ENCODE measurements at places on chromosomes 12 and 14.
A peak's percentile ranks its signal among the peaks of the same experiment; 100 is the strongest.

DNA sequence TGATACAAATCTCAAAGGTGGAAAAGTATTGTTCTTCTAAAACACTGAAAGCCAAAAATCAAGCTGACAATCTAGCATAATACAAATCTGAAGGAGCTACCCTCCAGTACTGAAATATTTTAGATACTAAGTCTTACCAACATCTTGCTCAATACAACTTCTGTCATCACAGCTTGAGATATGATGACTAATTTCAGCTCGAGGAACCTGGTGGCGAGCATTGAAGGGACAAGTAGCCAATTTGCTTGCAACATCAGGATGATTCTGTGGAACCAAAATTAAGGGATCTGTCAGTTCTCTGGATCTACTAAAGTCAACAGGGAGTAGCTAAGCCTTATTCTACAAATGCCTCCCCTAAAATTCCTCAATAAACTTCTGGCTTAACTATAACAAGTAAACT is 10.4 kb downstream of the GTSF1 start:
- DNase-seq: no peak

DNA sequence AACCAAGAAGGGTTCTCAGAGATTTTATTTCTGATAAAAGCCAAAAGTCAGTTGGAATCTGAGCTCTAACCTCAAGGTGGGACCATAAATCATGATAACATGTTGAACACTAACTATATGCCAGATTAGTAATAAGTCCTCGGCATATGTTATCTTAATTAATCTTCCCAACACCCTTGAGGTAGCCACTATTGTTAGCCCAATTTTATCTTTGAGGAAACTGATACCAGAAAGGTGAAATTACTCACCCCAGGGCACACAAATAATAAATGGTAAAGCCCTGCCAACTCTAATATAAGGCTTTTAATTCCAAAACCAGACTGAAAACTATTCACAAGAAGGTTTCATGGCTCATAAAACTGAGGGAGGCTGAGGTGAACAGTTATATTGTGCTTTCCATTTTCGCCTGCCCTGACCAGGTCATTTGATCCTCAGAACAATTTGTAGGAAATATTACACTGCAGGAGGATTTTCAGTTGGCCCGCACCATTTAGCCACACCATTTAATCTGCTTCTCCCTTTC is 16.1 kb upstream of the NUAK1 start:
- no peak for DNase-seq

DNA sequence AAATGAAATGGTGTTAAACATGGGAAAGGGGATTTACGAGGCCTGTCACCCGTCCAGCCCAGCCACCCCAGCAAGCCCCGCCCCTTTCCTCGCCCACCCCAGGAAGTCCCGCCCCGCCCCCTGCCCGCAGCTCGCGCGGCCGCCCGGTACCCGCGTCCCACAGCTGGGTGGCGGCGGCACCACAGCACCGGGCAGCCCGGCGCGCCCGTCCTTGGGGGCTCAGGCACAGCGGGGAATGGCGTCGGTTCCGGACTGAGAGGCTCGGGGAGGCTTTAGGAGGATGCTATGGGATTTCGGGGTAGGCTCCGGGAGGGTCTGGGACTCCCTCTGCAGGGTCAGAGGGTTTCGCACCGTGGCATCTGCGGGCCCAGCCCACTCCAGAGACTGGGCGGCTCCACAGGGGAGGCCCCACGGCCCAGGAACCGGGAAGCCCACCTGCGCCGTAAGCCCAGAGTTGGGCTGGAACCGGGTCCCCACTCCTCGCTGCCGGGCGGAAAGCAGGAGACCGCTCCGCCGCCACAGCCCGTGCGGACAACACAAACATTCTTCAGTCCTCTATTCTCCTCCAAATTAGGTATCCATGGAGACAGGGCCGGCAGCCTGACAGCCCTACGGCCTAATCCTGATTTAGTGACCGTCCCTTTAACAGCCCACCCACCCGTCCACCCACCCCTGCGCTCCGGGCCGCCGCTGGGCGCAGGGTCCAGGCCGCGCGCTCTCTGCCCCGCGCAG is 1.4 kb downstream of the FIGNL2 start:
- no peak for DNase-seq

GRCh38 chr12:57874166-57875108 is 27.9 kb upstream of the CTDSP2 start:
- DNase-seq: no peak

DNA sequence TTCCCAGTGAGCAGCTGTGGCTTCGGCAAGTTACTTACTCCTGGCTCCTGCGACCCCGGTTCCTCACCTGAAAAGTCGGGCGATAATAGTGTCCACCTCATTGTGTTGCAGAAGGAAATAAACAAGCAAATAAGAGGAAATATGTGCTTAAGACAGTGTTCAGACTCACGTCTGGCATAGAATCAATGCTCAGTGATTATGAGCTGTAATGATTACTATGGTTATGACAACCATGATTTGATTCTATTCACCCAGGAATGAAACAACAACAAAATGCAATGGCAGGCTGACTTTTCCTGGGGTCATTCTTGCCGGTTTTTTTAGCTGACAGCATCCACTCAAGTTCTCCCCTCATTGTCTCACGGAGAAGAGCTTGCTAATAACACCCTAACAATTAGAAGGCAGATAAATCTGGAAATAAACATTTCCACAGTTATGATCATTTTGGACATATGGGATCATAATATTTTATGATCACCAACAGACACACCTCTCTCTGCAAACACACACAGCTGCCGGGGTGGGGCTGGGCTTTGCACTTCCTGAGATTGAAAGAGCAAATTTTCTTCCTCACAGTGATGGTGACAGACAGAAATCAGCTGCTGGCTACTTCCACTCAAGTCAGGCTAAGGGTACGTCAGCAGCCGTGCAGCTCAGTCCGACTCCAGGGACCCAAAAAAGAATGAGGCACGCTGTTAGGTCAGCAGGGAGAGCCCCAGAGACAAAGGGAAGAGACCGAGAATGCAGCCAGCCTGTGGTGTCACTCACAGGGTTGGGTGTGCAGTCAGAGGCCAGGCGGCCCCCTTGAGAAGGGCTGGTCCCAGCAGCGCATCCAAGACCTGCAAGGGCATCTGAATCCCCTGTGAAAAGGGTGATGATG is 158.0 kb downstream of the RIMBP2 start:
- DNase-seq: peak; percentile 32

DNA sequence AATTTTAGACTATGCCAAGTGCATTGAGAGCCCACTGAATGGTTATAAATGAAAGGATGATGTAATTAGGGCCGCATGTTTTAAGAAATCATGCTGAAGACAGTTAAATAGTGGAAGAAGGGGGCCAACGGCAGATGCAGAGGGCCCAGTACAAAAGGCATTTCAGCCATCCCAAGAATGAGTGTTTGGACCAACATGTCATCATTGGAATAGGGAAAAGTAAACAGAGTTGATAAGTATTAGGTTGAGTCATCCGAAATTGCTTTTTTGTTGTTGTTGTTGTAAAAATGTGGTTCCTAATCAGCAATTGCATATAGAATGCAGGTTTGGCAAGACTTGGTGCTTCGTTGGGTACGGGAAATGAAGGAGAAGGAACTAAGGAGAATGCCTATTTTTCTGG is 29.5 kb downstream of the BMP4 start:
- no peak for DNase-seq

GRCh38 chr12:131167334-131167733 is 213.6 kb downstream of the ADGRD1 start:
- DNase-seq: no peak

DNA sequence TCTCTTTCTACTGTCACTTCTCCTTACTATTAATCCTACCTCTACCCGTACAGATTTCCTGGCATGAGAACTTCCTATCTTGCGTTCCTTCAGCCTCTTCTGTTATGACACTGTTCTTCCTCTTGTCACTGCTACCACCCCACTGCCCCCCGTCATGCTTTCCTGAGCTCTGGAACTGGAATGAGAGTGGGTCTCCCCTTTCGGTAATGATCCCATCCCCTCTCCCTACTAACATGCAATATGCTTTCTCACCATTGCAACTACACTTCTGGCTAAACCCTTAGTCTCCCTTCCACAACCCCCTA is 4.9 kb upstream of the AP1G2 start:
- no peak for DNase-seq

- DNase-seq: no peak
Measured at GRCh38 chr12:132774646-132775275, 13.1 kb upstream of the ANKLE2 start.

DNA sequence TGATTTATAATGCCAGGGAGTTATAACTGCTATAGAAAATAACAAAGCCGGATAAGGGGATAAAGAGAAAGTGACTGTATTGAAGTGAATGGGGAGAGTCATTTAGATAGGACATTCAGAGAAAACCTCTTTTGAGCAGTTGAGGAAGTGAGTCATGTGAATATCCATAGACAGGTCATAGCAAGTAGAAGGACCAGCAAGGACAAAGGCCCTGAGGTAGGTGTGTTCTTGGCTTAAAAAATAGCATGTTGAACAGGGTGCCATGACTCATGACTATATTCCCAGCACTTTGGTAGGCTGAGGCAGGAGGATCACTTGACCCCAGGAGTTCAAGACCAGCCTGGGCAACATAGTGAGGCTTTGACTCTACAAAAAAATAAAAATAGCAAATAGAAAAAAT is 51.5 kb upstream of the RAP1B start:
- DNase-seq: no peak

GRCh38 chr14:100030452-100031153 is 34.6 kb upstream of the EVL start:
- no peak for DNase-seq

GRCh38 chr12:12265571-12266388 is 1.1 kb downstream of the LRP6 start:
- DNase-seq: no peak

DNA sequence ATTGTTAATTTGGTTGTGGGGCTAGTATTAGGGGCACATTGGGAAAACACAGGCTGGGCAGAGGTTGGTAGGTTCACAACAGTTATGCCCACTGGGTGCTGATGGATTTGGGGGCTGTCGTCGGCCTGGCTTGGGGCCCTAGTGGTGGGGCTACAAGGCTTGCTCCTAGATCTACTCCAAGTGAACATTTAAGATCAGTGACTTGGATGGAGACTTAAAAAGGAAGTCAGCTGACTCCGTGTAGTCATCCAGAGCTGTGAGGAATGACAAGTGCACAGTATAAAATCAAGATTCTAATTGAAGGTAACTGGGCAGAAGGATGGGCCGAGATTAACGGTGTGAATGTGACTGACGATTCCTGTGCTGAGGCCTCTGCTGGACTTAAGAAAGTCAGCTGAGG is 12.8 kb upstream of the NR4A1 start:
- no peak for DNase-seq

DNA sequence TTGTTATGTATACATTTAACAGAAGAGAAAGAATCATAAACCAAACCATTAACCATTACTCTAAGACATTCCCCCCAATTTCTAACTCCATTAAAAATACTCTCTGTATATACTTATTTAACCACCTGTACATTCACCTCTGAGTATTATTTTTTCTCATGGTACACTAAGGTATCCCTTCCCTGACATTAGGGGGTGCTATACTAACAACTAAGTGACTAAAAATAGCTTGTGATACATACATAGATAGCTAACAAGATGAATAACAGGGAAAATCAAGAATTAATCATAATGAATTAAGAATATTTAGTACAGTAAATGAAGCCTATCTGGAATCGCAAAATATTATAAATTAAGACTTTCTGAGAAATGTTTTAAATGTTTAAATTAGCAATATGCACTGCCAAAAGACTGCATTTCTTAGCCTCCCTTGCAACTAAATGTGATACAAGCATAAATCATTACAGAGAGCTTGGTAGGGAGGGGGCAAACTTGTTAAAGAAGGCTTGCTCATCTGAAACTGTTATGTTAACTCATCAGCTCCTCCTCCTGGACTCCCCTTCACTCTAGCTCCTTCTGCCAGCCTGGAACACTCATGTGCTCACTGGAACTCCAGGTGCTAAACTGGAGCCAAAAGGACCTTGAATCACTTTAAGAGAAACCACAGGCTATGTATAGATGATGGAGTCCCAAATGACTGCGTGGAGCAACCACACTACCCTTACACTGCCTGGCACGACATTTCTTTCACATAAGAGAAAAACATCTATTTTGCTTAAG is 14.9 kb downstream of the C2CD5 start:
- DNase-seq: no peak

GRCh38 chr14:75946785-75947184 is 35.0 kb downstream of the TGFB3 start:
- DNase-seq: peak; percentile 23

DNA sequence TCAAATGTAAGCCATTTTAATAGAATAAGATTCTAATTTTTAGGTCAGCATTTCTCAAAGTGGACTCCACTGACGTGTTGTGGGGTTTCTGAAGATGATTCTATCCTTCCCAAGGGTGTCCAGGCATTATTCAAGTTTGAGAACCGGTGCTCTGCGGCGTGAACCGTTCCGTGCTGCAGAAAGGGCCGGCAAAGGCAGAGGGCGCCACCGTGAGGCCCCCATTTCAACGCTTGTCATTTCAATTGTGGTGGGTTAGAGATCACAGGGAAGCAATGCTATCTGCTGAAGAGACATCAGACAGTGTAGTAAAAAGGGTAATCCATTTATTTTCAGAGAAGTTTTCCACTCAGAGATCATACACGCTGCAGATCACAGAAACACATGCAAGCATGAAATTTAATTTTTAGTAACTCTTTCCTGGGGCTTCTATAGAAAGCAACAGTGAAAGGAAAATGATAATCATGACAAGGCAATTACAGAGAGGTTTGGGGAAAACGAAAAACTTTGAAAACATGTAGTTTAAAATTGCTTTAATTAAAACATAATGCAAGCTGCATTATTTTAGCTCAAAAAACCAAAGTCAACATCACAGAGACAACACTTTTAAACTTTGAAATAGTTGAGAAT is 201.7 kb downstream of the EXOC5 start:
- DNase-seq: peak; percentile 15

- no peak for DNase-seq
Measured at GRCh38 chr14:40367717-40368116, 935.5 kb upstream of the FBXO33 start.

GRCh38 chr12:38905480-38906351 is at the start of gene CPNE8:
TSS of gene CPNE8 (minus strand) at chr12:38905591. CDS start at chr12:38905534, 57 bp downstream.
- DNase-seq: no peak

Measured in NCI-H2171 treated with DMSO at 0.1 percent for 48 hours (cell line).